Left renal pelvis (tissue), 4 donors: ENCODE measurements at places on chromosomes 5 and 9. TPM values are rescaled to one million over a fixed set of nuclear protein-coding genes. Genes with fewer than 3 reads are reported as not detected.

DNA sequence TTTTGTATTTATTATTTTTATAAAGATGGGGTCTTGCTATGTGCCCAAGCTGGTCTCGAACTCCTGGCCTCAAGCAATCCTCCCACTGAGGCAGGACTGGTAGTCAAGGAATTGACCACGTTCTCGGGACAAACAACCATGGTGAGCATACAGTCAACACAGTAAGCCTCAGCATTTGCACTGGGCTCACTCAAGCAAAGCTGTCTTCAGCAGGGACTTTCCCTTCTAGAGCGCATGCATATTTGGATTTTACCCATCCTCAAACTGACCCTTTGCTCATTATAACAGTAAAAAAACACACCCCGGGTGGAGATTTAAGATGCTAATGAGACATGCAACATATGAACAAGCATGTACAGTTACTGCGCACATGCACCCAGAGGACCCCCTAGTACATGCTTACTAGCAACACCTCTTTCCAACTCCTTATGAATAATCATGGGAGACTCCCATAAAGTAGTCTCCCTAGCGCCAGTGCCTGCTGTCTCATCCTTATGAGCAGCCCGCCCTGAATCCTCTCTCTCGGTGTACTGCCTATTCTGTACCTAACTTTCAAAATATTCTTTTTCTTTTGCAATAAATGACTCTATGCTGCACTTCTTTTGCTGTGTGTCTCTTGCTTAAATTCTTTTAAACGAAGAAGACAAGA, 41.5 kb downstream of the C5orf22 start:
- no peak for DNase-seq

Gene FBN2
- 450 TPM for polyA plus RNA-seq

Gene ARHGEF28
- 48.4 TPM for polyA plus RNA-seq

DNA sequence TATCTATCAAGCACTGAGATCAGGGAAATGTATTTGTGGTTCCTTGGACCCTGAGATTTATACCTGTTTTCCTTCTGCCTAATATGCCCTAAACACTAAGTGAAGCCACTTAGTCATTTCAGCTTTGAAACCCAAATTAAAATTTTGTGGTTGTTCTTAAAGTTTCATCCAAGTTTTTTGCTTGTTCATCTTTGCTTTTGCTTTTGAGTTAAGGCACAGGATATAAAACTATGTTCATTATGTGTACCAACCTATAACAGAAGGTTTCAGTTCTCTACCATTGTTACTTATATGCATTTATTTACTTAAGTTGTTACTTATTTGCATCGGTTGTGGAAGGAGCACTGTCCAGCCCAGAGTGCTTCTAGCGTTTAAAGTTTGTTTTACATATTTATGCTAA, 382.3 kb downstream of the PTPRD start:
- DNase-seq = no peak
